ENCODE measurements at places on chromosomes 1 and 21.

- DNase-seq = no peak
Observed at GRCh38 chr1:221228594-221228993, 349.4 kb downstream of the HLX start.

DNA sequence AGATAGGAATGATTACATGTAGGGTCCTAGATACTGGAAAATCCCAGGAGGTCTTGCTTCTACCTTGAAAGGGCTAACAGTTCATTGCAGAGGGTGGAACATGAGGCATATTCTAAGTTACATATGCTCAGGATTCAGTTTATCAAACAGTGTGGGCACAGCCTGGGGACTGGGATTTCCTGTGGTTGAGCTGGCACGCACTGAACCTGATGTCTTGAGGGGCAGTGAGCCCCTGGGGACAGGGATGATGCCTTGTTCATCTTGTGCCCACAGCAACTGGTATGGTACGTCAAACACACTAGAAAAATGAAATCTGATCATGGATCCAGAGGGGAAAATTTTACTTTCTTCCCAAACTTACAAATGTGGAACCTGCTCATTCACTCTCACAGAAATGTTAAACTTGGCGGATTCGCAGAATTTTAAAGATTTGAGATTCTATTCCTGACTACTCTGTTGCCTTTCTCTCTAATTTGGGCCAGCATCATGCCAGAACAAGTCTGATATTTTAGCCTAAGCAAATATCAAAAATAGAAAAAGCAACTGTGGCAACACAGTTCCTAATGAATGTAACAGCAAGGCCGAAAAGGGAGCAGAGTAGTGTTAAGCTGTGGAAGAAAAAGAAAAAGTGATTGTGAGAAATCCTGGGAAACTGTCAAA, 68.2 kb upstream of the COL24A1 start:
- DNase-seq = no peak

DNA sequence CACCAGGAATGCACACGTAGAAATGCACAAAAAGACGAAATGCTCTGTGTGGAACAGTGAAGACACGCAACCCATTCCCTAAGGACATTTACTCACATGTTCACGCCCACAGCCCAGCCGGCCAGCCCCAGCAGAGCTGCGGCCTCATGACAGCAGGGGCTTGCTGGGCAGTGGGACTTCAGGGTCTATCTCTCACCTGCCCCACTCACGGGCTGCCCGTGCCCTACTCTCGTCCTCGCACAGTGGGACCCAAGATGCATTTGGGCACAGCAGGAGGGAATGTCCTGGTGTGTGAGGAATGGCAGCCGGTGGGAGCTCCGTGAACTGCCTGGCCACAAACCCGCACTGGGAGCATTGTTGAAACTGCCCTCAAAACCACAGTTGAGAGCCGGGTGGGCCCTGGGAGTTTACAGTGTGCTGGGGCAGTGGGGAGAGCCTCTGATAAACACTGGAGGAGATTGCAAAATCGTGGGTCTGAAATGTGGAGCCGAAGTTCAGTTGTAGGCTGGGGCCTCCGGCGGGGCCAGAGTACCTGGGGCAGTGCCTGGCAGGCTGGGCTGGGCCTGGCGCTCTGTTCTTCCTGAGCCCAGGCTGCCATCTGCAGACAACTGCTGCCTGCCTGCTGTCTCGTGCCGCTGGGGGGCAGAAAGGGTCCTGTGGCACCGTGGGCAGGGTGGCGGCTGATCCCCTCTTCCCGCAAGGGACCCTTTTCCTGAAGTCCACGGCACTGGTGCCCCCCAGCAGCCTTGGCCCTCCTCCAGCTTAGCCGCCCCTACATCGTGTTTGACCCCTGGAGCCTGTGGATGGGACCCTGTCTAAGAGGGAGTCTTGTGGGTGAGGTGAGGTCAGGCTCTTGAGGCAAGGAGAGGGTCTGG, 20.7 kb upstream of the POFUT2 start:
- no peak for DNase-seq

DNA sequence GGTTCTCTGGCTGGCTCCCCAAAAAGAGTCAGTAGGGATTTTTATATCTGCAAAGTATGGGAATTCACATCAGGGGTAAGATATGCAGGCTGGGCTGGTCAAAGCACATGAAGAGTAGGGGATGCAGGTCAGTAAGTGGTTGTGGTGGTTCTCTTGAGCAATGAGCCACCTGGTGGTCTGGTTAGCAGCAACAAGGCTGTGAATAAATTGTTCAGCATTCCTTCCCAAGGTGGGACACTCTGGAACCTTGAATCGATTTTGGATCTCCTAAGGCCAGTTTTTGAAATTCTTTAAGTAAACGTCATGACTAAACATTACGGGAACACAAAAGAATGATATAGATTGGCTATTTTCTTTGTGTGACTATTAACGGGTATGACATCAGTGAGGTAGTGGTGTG, 563.0 kb upstream of the NEGR1 start:
- DNase-seq = no peak

GRCh38 chr1:12556957-12557935, 60.8 kb downstream of the DHRS3 start:
- no peak for DNase-seq

DNA sequence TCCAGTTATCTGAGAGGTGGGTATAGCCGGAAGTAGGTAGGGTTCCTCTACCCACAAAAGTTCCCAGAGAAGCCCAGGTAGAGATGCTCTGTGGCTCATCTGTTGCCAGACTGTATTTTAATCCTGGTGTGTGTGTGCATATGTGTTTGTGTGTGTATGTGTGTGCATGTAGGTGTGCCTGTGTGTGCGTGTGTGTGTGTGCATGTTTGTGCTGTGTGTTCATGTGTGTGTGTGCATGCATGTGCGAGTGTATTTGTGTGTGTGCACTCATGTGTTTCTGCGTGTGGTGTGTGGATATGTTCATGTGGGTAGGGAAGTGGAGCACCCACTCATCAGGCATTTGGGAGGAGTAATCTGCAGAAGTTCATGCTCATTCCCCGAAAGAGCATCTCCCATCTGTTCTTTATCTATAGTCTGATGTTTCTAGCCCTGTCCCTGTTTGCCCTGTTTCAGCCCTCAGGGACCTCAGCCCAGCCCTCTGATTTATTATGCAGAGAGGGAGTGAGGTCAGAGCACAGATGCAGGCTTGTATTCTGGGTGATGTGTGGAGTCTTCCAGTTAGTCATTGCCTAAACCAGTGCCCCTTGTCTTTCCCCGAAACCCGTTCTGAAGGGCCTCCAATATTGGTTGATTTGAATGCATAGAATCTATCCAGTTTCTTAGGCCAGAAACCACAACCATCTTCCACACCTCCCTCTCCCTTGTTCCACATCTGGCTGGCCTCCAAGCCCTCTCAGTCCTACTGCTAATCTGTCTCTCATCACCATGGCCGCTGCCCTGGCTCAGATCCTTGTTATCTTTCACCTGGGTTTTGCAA, 69.1 kb downstream of the DISC1 start:
- no peak for DNase-seq

DNA sequence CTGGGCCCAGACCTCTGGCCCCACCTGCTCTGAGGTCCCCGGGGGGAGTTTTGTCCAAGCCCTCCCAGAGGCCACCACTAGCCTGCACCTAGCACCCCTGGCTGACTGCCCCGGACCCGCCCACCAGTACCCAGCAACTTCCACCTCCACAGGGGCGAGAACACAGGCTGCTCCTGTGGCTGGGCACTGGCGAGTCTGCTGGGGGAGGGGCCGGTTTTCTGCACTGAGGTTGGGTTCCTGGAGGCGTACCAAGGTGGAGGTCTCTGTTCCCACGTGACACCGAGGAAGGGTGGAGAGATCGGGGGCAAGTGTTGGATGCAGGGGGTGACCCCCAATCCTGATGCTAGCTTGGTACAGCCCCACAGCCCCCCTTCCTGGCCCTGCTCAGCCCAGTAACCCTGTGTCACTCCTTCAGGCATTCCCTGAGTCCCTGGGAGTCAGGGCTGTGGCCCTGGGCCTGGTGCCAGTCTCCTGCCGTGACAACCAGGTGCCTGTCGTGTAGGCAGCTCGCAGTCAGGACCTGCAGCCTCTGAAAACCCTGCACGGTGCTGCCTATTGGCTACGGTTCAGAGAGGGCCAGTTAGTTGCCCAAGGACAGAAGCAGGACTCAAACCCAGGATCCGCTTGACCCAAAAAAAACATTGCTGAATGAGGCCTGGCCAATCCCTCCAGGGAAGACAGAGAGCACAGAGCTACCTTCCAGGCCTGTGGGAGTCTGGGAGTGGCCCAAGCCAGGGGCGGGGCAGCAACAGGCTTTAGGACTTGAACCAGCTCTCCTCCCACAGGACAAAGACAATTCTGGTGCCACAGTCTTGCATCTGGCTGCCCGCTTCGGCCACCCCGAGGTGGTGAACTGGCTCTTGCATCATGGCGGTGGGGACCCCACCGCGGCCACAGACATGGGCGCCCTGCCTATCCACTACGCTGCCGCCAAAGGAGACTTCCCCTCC, 3.1 kb downstream of the ESPN start:
- peak; percentile 86 for DNase-seq

- no peak for DNase-seq
Observed at GRCh38 chr1:28328228-28328648, 602 bp upstream of the MED18 start.

DNA sequence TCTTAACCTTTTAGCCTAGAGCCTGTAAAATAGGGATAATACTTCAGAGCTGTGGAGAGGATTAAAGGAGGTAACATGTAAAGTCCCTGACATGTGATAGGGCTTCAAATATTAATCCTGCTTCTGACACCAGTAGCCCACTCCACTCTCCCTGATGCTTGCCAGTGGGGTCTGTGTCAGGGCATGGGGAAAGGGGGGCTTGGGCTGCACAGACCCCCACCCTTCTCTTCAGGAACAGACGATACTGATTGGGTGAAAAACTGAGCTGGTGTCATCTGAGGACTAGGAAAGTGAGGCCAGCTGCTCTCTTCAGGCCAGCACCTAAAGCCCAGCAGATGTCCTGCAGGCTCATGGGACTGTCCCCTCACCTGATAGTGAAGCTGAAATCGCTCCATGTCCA, 27.0 kb upstream of the MEF2D start:
- DNase-seq = no peak

GRCh38 chr1:113396585-113396984, 6.3 kb downstream of the MAGI3 start:
- peak; percentile 22 for DNase-seq

DNA sequence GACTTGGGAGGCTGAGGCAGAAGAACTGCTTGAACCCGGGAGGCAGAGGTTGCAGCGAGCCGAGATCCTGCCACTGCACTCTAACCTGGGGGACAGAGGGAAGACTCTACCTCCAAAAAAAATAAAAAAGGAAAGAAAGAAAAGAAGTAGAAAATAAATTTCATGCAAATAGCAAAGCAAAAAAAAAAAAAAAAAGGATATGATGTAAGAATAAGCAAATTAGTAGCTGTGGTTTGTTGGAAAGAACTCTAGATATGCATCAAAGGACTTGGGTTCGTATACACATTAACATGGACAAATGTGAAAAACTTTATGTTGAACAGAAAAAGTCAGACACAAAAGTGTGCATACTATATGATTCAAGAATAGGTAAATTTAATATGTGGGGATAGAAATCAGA, 11.9 kb downstream of the WASF2 start:
- no peak for DNase-seq

DNA sequence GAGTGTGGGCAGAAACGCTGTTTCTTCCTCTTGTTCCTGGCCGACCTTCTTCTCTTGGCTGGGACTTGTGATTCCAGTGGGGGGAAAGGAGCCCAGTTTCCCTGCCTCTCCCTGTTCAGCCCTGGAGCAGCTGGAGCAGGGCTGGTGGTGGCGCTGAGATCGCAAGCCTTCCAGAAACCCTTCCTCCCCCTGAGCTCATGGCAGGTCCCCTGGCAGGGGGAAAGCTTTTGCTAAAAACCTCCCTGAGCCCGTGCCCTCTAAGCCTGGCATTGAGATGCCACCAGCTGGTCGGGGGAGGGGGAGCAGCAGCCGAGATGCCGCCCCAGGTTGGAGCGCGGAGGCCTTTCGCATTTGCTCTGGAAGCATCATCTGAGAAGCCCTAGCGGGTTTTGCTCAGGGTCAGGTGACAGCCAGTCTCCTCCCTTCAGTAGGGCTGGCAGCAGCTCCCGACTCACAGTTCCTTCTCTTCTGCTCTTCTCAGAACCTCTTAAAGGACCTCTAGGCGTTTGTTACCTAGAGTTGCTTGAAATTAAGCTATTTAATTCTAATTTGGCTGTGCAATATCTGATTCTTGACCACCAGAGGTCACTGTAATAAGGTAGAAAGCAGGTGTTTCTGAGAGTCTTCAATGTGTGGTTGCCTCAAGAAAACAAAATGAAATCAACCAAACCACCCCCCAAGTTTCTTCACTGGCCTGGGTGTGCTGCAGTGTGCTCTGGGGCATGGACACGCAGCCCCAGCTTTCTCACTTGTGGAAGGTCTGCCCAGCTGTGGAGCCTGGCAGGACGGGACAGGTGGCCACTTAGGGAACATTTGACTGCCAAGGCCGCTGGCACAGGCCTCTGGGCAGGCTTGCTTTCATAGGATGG, 257.3 kb downstream of the CAMTA1 start:
- no peak for DNase-seq

- no peak for DNase-seq
Observed at GRCh38 chr1:25927521-25928265, 21.5 kb upstream of the STMN1 start.

GRCh38 chr1:38746402-38746935, 113.1 kb downstream of the RRAGC start:
- DNase-seq = no peak

DNA sequence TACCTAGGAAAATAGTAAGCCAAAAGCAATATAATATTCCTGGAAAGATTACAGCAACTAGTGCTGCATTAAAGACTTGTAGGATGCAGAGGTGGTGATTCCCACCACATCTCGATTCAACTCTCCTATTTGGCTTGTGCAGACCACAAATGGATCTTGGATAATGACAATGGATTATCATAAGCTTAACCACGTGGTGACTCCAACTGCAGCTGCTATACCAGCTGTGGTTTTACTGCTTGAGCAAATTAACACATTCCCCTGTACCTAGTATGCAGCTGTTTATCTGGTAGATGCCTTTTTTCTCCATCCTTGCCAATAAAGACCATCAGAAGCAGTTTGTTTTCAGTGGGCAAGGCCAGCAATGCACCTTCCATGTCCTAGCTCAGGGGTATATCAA, 542.7 kb upstream of the ADGRL4 start:
- no peak for DNase-seq

GRCh38 chr1:111222308-111223125, 5.0 kb upstream of the CHI3L2 start:
- peak; percentile 76 for DNase-seq

DNA sequence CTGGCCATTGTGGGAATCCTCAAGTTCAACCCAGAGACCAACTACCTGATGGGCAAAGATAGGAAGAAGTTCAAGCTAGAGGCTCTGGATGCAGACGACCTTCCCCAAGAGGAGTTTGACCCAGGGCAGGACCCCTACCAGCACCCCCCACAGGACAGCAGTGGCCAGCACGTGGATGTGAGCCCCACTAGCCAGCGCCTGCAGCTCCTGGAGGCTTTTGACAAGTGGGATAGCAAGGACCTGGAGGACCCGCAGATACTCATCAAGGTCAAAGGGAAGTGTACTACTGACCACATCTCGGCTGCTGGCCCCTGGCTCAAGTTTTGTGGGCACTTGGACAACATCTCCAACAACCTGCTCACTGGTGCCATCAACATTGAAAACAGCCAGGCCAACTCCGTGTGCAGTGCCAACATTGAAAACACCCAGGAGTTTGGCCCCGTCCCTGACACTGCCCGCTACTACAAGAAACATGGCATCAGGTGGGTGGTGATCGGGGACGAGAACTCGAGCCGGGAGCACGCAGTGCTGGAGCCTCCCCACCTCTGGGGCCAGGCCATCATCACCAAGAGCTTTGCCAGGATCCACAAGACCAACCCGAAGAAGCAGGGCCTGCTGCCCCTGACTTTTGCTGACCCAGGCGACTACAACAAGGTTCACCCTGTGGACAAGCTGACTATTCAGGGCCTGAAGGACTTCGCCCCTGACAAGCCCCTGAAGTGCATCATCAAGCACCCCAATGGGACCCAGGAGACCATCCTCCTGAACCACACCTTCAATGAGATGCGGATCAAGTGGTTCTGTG, 30.6 kb upstream of the GPR137B start:
- DNase-seq = no peak
